ENCODE measurements at places on chromosomes 16 and 17.

DNA sequence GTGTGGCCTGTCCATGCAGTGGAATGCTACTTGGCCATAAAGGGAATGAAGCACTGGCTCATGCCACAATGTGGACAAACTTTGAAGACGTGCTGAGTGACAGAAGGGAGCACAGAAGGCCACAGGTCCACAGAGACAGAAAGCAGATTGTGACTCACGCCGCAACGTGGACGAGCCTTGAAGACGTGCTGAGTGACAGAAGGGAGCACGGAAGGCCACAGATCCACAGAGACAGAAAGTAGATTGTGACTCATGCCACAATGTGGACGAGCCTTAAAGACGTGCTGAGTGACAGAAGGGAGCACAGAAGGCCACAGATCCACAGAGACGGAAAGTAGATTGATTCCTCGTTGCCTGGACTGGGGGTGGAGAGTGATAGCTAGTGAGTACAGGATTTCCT lies 19.2 kb downstream of the ZC3H18 start:
- no peak for DNase-seq

- no peak for DNase-seq
Observed at GRCh38 chr16:20878682-20879147, 21.4 kb downstream of the DCUN1D3 start.

- DNase-seq = no peak
Observed at GRCh38 chr17:60328679-60329078, 63.3 kb downstream of the USP32 start.

- no peak for DNase-seq
Observed at GRCh38 chr17:46163316-46163715, 29.9 kb downstream of the KANSL1 start.

DNA sequence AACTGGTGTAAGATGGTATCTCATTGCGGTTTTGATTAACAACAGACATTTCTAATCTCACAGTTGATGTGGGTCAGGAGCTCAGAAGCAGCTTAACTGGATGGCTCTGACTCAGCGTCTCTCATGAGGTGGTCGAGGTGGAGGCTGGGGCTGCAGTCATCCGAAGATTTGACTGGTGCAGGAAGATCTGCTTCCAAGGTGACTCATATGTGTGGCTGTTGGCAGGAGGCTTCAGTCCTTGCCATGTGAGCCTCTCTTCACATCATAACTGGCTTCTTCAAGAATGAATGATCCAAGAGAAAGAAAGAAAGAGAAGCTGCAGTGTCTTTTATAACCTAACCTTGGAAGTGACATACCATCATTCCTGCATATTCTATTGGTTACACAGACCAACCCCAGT lies 376.1 kb downstream of the SEC14L1 start:
- no peak for DNase-seq

- no peak for DNase-seq
Observed at GRCh38 chr16:57256601-57257395, 11.7 kb downstream of the ARL2BP start.

DNA sequence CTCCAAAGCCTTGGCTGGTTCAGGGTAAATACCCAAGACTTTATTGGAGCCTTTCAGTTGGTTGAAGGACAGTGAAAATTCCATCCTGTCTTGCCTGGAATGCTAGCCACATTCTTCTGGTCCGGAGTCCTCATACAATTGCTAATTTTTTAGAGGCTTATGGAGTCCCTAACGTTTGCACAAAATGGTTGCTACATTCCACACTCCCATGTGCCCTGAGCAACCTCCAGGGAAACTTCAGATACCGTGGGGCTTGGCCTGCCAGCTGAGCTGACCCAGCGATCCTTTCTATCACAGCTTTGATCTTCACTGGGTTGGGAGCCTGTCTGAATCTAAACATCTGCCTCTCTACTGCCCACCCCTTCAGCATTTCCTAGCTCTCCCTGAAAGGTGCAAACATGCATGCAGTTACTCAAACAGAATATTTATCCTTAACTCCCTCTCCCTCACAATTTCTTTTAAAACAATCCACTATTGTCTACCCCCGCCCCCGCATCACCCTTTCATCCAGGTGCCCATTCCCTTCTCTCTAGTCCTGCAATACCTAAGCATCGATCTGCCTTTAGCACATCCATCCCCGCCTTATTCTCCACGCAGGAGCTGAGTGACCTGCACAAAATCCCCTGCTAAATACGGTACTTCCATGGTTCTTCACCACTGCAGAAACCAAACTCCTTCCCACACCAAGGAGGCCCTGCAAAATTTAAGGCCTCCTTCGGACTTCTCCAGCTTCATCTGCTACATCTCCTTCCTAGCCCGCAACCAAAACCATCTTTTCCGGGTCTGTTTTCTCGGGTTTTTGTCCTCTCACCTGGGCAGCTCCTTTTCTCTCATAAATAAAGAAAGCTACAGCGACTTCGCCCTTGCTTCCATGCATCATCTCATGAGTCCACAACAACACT lies 810 bp upstream of the GAN start:
- no peak for DNase-seq

DNA sequence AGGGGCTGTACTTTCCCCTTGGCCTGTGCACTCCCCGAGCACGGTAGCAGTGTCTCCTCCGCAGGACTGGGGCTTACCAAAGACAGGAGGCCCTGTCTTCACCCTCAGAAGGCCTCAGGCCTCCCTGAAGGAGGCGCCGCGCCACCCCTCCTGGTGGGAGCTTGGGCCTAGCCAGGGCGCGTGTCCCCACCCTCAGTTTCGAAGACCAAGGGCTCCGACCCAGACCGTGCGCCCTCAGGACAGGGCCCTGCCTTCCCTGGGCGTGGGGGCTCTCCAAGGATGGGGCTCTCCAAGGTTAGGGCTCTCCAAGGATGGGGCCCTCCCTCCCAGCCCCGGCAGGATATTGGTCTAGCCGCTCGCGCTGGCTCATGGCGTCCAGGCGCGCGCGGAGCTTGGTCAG lies 11.8 kb downstream of the PLCD3 start:
- no peak for DNase-seq

DNA sequence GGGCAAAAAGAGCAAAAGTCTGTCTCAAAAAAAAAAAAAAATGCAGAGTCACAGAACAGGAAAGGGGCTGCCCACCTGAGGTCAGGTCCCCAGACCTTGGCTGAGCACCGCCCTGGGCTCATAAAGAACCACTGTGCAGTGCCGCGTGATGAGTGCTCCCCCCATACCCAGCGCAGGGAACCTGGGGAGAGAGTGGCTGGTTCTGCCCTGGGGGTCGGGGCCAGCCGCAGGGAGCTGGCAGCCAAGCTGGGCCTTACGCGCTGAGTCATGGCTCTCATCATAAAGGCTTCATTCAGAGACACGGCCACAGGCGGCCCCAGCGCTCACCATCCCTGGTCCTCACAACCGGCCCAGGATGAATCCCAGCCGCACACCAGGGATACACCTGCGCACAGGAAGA lies 80.7 kb downstream of the RAB11FIP4 start:
- no peak for DNase-seq

DNA sequence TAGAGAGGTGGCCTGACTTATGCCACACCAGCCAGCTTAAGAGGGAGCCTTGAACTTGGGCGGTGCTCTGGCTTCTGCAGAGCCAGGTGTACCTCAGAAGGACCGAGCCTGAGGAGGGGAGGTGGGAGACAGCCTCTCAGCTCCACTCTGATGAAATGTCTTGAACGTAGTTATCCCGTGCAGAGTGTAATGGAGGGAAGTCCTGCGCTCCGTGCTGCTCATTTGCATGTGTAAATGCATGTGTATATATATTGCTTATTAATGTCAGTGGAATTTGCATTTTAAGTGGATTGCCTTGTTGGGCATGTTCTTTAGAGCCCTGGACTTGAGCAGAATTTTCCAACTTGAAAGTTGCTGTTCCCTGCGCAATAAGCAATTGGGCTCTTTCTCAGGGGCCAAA lies 264.9 kb upstream of the SDK2 start:
- no peak for DNase-seq

DNA sequence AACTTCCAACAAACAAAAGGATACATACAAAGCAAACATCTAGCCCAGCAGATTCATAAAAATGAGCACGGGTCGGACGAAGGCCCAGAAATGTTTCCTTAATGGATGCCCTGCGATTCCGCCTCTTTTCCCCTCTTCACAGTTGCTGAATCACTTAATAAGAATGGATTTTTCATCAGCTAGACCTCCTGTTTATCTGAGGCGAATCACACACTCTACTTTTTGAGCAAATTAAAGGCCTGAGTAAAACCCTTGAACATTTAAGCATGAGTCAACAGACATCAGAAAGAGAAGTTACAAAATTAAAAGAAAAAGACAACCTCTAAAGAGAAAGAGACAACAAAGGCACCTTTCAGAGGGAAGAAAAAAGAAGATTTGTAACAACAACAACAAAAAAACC lies 44.7 kb downstream of the HS3ST3A1 start:
- no peak for DNase-seq

- DNase-seq = peak; percentile 88
Observed at GRCh38 chr16:66474750-66475199, 47.7 kb downstream of the BEAN1 start.

DNA sequence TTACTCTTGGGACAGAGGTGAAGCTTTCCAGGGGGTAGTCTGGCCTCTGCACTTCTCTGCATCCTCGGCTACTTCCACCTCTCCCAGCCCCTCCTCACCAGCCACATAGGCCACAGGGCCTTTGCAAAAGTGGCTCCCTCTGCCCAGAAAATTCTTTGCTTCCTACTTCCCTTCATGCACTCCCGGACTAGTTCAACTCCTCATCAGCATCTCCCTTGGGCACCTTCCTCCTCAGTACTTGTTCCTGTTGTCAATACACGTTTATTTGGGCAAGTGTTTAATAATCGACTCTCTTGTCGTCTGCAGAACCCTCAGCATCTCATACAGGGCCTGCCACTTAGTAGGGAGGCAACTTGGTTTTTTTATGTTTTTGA lies 23.1 kb upstream of the USP7 start:
- DNase-seq = no peak

GRCh38 chr16:84105301-84105815 lies 11.4 kb downstream of the MBTPS1 start:
- no peak for DNase-seq

GRCh38 chr17:44775838-44776621 lies 17.2 kb downstream of the ADAM11 start:
- no peak for DNase-seq

DNA sequence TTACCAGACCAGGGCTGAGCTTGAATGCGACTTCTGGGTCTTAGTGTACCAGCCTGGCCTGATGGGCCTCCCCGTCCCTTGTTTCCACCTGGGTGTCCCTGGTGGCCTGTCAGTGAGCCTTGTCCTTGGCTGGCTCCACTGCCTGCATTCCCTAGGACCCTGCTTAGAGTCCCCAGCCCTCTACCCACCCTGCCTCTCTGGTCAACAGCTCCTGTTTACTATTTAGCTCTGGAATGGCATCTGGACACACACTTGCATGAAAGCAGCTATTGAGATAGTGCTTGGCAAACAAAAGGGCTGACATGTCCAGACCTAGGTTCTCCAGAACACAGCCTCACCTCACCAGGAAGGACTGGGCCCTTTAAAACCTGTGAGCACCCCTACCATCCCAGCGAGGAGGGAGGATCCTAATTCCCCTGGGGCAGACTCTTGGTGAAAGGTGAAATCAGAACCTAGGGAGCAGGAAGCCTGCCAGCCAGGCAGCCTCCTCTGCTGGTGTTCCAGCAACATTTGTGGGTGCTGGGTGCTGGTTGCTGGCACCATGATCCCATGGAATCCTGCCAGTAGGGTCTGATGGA lies 38.8 kb downstream of the RAI1 start:
- no peak for DNase-seq

- no peak for DNase-seq
Observed at GRCh38 chr16:88298181-88298832, 84.5 kb upstream of the ZNF469 start.

DNA sequence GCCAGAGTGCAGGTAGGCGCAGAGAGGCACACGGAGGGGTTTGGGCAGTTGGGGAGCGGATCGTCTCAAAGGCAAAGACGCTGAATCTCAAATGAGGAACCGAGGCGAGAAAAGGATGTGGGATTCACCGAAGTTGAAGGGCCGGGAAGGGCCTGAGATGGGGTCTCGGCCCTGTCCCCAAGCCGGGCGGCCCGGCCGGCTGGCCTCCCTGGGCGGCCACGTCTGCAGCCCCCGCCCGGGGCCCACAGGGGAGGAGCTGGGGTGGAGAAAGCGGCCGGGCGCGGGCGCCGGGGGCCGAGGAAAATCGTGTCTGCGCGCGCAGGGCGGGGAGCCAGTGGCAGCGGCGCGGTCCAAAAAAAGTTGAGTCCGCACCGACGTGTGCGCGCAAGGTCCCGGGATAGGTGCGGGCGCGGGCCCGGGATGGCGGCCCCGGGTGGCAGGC lies 458 bp downstream of the SLC12A4 start:
- peak; percentile 57 for DNase-seq

DNA sequence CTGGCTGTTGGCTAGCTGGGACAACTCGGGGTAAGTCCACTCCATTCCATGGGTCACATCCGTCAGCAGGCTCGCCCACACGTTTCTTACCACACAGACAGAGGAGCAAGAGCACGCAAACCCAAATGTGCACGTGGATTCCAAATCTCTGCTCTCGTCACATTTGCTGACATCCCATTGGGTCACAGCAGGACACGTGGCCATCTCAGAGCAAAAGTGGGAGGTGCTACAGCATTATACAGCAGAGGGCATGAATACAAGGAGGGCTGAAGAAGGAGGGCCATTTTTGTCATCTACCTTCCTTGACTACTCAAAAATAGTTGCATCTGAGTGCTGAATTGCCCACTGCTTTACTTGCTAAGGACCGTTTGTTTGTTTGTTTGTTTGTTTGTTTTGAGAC lies 84.7 kb downstream of the RBBP6 start:
- DNase-seq = no peak

- DNase-seq = no peak
Observed at GRCh38 chr17:75783069-75783783, 1.4 kb upstream of the UNK start.

DNA sequence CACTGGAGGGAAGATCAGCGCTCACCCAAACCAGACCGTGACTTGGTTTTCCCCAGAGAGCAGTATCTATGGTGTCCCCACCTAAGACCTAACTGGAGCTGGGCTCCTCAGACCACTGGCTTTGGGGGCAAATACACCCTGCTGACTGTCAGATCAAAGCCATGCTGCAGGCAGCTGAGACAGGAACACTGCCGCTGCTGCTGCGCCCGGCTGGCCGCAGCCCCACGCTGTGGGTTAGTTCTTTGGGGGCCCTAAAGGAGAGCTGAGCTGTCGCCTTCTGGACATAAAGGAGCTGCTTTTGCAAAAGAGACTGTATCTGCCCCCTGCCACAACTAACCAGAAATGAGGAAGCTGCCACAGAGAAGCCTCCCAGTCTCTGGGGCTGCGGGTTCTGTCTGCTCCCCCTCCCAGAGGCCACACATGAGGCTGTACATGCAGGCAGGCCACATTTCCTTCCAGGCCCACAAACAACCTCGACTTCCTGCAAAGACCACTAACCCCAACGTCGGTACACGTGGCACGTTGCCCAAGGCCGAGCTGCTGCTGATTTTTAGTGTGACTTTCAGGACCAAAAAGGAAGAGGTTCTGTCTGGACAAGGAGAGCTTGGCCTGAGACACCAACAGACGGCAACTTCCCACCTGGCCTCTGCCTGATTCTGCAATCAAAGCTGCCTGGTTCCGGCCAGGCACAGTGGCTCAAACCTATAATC lies 18.2 kb upstream of the ABR start:
- peak; percentile 96 for DNase-seq

Measured in activated CD8-positive, alpha-beta memory T cell treated with anti-CD3 and anti-CD28 coated beads, Interleukin-2, amount 10 ng/mL, durations not matched to agents 7 days and 5 days (primary cell).